Heart left ventricle (tissue), 16 donors: ENCODE measurements at places on chromosomes 2 and 18. TPM values are rescaled to one million over a fixed set of nuclear protein-coding genes. Genes with fewer than 3 reads are reported as not detected.

DNA sequence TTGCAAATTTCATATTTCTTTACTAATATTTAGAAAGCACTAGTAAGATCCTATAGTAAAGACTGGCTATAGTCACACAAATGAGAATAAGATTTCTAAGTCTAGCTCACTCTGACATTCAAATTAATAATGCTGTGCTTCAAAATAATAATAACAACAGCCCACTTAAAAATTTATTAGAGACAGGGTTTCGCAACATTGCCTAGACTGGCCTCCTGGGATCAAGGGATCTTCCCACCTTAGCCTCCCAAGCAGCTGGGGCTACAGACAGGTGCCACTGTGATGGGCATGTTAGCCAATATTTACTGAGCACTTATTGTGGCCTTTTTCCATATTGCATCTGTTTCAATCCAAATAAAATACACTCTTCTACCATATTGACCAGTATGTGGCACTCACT, 96.1 kb downstream of the PIEZO2 start:
- no peak for DNase-seq

DNA sequence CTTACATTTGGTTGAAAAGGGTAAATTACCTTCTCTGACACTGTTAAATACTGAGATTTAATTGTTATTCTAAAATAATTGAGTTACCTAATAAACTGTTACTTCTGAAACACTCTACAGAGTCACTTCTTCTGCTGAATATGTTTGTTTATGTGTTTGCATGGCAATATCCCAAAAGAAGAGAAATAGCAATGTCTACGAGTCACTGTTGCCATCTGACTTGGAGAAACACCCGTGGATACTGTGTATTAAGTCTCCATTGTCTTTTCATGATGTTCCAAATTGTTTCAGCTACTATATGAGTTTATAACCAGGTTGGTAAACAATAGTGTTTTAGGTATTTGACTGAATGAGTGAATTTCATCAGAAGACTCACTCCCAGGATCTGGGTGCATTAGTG, 754.2 kb upstream of the ID2 start:
- DNase-seq = no peak

- no peak for DNase-seq
These were observed 36.2 kb downstream of the FASTKD2 start for GRCh38 chr2:206801418-206802189.

ARL5A gene
- polyA plus RNA-seq = 22.1 TPM

FIGN gene
- 3.0 TPM for polyA plus RNA-seq

GRCh38 chr2:147639891-147640290, 204.9 kb upstream of the ACVR2A start:
- DNase-seq = no peak

VSNL1 gene
- polyA plus RNA-seq = 8.3 TPM

EVX2 gene
- polyA plus RNA-seq = not detected

L3MBTL4 gene
- polyA plus RNA-seq = 0.27 TPM

PARD6G gene
- polyA plus RNA-seq = 0.69 TPM

ACKR3 gene
- polyA plus RNA-seq = 12.8 TPM

SKOR2 gene
- polyA plus RNA-seq = not detected

DNA sequence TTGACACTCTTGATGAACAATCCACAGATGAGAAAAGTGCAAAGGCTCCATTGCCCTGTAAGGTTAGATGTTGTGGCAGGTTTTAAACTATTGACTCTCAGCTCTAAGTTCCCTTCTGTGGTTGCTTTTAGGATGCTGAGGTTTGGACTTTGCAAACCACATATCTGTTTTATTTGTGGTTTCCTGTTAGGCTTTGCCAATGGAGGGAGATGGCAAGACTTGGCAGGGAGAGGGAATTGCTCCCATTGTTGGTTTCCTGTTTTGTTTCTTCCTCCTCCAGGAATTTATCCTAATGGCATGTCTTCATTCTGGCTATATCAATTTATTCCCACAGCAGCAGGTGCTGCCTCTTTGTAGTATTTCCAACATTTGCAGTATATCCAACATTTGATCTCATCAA, 772.3 kb downstream of the LRRTM4 start:
- DNase-seq = no peak

- no peak for DNase-seq
These were observed 34.9 kb downstream of the RAB10 start for GRCh38 chr2:26068602-26069298.

- no peak for DNase-seq
These were observed 3.9 kb downstream of the HOXD8 start for GRCh38 chr2:176133389-176133788.

GALR1 gene
- polyA plus RNA-seq = under 0.01 TPM

DNA sequence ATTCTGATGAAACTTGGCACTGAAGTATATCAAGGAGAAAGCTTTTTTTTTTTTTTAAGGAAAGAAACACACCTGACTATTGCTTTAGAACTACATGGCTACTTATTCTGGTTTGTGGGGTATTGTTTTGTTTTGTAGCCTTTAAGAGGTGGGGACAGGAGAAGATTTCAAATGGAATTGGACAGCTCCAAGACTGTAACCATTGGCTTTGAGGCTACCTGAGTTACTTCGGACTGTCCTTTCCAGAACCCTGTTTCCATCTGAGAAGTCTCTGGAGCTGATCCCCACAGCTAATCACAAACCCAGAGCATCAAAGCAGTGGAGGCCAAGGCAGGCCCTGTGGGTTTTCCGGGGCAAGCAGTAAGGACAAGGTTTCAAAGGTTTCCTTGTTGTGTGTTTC, 4.7 kb downstream of the CDC42EP3 start:
- no peak for DNase-seq

GRCh38 chr2:127423478-127423843, 5.2 kb downstream of the PROC start:
- no peak for DNase-seq

- DNase-seq = no peak
These were observed 265.6 kb downstream of the TMX3 start for GRCh38 chr18:68449292-68449691.

DNA sequence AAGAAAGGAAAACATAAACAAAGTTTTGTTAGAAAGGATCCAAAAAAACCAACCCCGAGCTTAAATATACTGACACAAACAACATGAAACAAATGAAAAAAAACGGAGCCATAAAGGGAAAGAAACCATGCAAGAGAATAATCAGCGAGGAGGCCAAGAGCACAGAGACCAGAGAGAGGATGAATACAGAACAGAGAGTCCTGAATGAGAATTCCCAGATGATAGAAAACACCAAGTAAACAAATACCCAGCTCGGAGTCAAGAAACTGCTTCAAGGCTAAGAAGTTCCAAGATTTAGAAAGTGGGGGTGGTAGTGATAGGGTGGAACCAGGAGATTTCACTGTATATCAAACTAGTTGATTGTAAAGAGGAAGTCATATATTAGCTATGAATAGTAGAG, 313.3 kb downstream of the OSR1 start:
- no peak for DNase-seq

DNA sequence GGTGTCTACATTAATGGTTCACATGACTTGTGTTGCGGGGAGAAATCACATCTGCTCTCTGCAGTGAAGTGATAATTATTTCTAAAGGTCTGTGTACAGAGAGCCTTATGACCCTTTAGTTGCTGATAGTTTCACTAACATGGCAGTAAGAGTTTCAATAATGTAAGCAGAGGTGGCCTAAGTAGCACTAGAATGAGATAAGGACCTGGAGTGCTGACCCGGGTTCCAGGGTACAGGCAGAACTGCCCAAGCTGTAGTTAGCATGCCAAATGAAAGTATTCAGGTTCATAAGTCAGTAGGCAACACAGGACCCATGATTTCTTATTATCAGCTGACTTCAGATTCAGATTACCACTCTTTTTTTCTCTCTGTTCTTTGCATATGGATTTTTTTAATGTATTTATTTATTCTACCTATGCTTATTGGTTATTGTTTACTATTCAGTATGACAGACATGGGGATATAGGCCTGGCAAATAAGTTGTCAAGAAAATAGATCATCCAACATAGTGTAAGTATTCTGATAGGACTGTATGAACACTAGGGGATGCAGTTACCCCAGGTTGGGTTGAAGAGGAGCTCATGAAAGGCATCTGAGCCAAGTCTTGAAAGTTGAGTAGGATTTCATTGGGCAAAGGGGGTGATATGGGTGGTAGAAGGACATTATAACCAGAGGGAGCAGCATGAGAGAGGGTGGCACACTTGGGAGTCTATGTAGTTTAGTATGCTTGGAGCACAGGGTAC, 105.2 kb downstream of the CCDC85A start:
- DNase-seq = no peak

ITGA4 gene
- polyA plus RNA-seq = 0.80 TPM

DNA sequence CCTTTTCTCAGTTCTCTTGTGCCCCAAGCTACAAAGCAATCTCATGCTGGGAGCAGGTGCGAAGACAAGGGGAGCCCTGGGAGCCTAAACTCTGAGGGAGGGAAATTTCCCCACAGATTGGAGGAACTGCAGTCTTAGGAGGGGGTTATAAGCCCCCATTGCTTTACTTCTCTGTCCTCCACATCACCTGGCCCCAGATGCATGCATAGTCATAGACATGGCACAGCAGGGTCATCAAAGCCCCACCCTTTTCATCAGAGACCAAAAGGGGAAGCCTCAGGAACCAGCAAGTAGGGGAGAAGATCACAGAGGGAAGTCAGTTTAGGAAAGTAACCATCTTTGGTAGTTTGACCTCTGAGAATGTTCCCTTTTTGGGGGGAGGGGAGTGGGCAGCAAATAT, 33.7 kb downstream of the LANCL1 start:
- no peak for DNase-seq

ZEB2 gene
- 34.9 TPM for polyA plus RNA-seq

DNA sequence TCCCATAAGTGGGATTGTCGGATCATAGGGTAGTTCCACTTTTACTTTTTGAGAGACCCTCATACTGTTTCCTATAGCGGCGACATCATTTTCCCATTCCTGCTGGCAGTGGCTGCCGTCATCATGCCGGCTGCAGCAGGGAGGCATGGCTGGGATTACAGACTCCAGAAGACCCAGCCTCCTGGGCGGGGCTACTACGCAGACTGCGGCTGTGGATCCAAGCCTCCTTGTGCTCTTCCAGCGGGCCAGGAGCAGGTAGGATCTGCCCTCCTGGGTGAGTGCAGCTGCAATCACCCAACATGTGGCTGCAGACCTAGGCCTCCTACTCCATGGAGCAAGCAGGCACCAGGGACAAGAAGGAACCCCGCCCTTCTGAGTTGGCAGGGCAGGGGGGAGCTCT, 359.2 kb downstream of the GALR1 start:
- no peak for DNase-seq

DNA sequence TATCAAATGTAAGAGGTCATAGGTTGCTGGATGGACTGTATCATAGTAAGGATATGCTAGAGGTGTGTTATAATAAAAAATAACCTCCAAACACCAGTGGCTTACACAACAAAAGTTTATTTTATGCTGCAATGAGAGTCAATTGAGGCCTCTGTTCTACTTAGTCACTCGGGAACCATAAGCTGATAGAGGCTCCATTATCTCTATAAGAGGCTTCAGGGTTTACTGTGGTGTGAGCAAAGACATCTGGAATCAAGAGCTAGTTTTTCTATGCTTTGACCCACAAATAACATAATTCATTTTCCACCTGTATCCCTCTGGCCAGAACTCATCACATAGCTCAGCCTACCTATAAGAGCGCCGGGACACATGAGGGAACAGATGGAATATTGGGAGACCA, 47.5 kb upstream of the NEMP2 start:
- no peak for DNase-seq

DNA sequence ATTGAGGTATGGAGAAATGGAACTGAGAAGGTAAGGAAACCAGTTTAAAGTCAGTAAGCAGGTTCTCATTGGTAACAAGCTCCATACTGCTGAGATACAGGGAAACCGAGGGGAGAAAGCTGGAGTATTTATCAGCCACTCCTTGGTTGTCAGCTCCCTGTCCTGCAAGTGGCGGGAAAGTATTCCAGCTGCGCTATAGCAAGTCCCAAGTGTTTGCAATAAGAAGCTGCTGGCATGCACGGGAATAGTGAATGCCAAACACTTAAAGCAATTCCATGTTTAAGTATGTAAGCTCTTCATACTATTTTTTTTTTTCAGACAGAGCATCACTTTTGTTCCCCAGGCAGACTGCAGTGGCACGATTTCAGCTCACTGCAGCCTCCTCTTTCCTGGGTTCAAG, 1601.1 kb downstream of the SUCLG1 start:
- DNase-seq = no peak

GRCh38 chr18:48728204-48728833, 189.5 kb downstream of the CTIF start:
- peak; percentile 53 for DNase-seq

HOXD9 gene
- polyA plus RNA-seq = not detected

DNA sequence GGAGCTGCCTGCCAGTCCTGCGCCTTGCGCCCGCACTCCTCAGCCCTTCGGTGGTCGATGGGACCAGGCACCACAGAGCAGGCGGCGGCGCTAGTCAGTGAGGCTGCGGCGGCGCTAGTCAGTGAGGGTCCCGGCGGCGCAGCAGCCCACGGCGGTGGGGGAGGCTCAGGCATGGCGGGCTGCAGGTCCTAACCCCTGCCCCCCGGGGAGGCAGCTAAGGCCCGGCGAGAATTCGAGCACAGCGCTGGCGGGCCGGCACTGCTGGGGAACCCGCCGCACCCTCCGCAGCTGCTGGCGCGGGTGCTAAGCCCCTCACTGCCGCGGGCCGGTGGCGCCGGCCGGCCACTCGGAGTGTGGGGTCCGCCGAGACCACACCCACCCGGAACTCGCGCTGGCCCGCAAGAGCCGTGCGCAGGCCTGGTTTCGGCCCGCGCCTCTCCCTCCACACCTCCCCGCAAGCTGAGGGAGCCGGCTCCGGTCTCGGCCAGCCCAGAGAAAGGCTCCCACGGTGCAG, 867.4 kb downstream of the DSC3 start:
- no peak for DNase-seq

DNA sequence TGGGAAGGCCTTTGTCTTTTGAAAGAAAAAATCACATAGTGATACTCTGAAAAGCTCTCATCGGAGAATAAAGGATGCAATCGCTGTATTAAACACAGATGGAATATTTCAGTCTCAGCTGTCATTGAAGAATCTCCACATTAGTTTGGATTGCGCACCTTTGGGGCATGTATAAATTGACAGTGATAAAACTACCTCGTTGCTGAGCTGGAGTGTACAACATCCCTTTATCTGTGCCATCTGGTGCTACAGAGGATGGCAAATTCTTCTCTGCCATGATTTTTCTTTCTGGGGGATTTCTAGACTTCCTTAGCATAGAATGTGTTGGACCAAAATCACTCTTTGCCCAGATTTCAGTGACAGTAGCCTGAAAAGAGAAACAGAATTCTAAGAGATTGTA, 185.3 kb downstream of the PARD3B start:
- DNase-seq = no peak

- no peak for DNase-seq
These were observed 20.7 kb downstream of the IGFBP2 start for GRCh38 chr2:216653931-216654365.
